OCI-LY7 (cell line): ENCODE measurements at places on chromosomes 6 and 20. TPM values are rescaled to one million over a fixed set of nuclear protein-coding genes. Genes with fewer than 3 reads are reported as not detected.

The HSPA12B gene
- not detected in 2 replicates for total RNA-seq

The CALHM6 gene
- 0.79 and 1.8 TPM in 2 replicates for total RNA-seq

The BCLAF1 gene
- total RNA-seq, result 186 and 189 TPM in 2 replicates

The PRDM13 gene
- total RNA-seq, result not detected in 2 replicates

The IL22RA2 gene
- total RNA-seq, result not detected in 2 replicates

The CPNE5 gene
- 70.7 and 89.8 TPM in 2 replicates for total RNA-seq

The TREM1 gene
- 0.51 and 0.55 TPM in 2 replicates for total RNA-seq

The PTPRK gene
- 0.48 TPM in 1 of 2 replicates, not detected in the other for total RNA-seq

- no peak for DNase-seq
Observed at GRCh38 chr6:167757249-167757648, 69.5 kb upstream of the AFDN start.

DNA sequence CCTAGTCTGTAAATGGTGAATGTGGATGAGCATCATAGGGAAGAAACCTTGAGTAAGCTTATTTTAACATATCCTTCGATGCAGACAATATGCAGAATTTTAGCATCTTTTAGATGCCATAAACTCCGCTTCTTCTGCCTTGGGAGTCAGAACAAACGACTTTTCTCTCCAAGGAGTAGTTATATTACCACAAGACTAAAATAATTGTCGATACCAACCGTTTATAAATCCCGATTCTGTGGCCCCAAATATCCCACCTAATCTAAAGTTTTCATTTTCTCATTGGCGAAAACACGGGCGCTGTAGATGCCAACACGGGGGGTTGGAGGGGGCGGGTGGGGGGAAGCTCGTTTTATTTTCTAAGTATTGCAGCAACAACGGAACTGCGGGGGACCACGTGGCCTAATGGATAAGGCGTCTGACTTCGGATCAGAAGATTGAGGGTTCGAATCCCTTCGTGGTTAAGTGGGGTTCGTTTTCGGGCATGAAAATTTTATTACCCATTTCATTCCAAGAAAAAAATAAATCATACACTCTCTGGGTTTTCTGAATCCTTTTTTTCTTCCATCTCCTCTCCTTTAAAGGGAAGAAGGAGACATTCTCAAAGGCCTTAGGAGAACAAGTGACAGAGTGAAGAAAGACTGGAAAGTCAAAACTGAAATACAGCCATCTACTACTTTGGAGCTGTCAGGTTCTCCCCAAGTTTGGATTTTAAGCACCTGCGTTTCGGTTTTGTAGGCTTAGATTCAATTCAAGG is 65.5 kb upstream of the BTN3A2 start:
- DNase-seq, result no peak

GRCh38 chr20:59242714-59243626 is 57.4 kb upstream of the EDN3 start:
- DNase-seq, result no peak

- no peak for DNase-seq
Observed at GRCh38 chr6:38797391-38797790, 82.3 kb downstream of the DNAH8 start.

- no peak for DNase-seq
Observed at GRCh38 chr6:35213298-35213791, 411 bp upstream of the SCUBE3 start.

GRCh38 chr6:6891949-6892461 is 215.8 kb upstream of the RREB1 start:
- no peak for DNase-seq

DNA sequence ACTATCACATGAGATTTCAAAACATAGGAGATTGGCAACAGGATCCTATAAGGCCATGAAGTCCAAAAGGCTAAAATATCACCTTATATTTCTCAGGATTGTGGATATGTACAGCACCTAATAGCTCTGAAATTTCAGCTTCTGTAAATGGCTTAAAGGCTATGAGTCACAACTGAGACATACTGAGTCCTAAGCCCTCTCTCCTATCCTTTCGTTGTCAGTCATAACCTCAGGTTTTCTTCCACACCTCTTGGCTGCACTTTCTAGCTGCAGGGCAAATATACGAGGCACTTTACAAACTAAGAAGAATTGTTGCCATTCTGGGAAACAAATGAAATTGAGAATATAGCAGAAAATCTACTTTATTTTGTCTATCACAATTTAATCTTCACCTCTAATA is 969.9 kb upstream of the EPHA7 start:
- no peak for DNase-seq

DNA sequence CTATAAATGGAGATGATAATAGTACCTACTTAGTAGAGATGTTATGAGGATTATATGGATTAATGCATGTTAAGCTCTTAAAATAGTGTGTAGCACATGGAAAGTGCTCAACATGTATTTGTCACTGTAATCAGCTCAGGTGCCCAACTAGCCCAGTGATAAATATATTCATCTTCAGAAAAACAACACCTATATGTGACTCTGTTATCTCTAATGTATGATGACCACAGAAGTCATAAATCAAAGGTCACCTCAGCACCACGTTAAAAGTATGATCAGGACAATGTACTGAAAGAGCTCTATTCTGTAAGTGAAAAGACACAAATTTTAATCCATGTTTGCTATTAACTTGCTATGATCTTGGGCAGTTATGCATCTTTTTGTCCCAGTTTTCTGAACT is 36.8 kb upstream of the TENT5A start:
- no peak for DNase-seq
